Osteoblast (primary cell): ENCODE measurements at places on chromosomes 2 and 18. TPM values are rescaled to one million over a fixed set of nuclear protein-coding genes. Genes with fewer than 3 reads are reported as not detected.

CELF4 gene
- not detected in 2 replicates for total RNA-seq

SMYD1 gene
- total RNA-seq, result not detected in 2 replicates

MAP3K19 gene
- total RNA-seq, result not detected in 2 replicates

DNA sequence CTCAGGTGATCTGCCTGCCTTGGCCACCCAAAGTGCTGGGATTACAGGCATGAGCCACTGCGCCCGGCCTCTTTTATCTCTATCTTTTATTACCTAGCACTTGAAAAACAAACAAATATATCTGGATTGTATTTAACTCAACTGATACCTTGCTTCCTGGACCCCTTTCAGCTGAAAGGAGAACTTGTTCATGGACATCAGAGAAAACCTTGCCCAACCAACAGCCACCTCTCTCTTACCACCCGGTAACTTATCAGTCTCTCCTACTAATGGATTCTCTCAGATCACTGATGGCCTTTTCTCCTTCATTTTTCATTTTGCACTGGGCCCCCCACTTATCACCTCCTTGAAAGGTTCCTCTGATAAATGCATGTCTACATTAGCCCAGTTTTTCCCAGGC is 6.7 kb downstream of the RETSAT start:
- no peak for DNase-seq

GRCh38 chr2:88959480-88960204 is 268.2 kb downstream of the RPIA start:
- DNase-seq, result no peak

- DNase-seq, result peak; percentile 95
These were observed 593 bp downstream of the ZNF514 start for GRCh38 chr2:95158891-95159619.

DNA sequence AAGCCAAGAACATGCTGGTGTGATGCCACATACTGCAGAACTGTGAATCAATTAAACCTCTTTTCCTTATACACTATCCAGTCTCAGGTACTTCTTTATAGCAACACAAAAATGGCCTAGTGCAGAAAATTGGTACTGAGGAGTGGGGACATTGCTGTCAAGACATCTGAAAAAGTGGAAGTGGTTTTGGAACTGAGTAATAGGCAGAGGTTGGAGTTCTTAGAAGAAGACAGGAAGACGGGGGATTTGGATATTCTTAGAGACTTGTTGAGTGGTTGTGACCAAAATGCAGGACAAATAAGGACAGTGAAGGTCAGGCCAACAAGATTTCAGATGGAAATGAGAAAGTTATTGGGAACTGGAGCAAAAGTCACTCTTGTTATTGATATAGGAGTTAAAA is 31.3 kb upstream of the CDH2 start:
- no peak for DNase-seq
